ENCODE measurements at places on chromosomes 16 and 17.

DNA sequence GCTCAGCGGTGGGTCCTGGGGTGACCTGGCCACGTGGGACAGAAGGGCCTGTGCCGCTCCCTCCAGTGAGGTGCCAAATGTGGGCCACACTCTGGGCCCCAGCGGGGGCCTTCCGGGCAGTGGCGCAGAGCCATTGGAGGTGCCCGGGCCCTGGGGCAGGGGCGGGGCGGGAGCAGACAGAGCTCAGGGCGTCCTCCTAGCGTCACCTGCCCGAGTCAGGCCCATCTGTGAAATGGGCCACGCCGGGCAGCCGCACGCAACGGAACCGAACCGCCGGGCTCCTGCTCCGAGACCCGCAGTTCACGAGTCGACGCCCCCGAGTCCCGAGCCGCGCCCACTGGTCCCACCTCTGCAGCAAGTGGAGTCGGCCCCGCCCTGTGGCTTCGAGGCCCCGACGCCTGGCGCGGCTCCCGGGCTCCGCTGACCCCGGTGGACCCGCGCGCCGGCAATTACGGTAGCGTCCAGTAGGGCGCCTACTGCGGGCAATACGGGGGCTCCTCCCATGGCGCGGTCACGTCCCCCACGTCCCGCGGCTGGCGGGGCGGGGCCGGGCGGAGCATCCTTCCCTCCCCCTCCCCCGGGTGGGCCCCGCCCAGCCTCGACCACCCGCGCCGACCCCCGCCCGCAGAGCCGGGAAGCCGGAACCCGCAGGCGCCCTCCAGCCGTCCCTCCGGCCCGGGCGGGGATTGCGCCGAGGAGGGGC is 1.9 kb downstream of the SLC16A3 start:
- no peak for DNase-seq

- no peak for DNase-seq
Measured at GRCh38 chr16:5428932-5429331, 331.3 kb upstream of the EEF2KMT start.

GRCh38 chr16:813204-813915 is 12.8 kb upstream of the GNG13 start:
- DNase-seq: peak; percentile 40

GRCh38 chr16:50665128-50665878 is 15.8 kb downstream of the SNX20 start:
- peak; percentile 79 for DNase-seq

DNA sequence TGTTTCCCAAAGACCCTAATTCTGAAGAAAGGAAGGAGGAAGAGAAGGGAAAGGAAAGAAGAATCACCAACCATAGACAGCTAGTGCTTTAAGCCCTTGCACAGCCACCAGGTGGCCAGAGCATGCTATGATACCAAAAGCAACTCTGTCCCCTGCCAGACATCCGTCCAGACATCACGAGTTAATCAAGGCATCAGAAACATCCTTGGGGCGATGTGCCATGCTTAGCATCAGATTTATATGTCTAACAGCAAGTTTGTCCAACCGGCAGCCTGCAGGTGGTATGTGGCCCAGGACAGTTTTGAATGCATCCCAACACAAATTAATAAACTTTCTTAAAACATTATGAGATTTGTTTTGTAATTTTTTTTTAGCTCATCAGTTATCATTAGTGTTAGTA is 2.9 kb upstream of the CRYBA1 start:
- DNase-seq: no peak

- DNase-seq: no peak
Measured at GRCh38 chr16:56067406-56067805, 123.9 kb upstream of the GNAO1 start.

DNA sequence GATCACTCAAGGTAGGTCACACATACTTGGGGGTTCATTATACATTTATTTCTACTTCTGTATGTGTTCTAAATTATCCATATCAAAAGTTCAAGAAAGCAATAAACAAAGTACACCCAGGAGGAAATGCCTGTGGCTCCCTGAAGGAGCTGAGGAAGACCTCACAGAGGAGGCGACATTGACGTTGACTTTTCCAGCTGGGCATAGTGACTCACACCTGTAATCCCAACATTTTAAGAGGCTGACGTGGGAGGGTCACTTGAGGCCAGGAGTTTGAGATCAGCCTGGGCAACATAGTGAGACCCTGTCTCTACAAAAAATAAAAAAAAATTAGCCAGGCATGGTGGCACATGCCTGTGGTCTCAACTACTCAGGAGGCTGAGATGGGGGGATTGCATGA is 16.3 kb downstream of the ITGAD start:
- DNase-seq: peak; percentile 54

- DNase-seq: no peak
Measured at GRCh38 chr17:62628831-62629555, 1.5 kb downstream of the MRC2 start.

- DNase-seq: no peak
Measured at GRCh38 chr17:35892091-35893035, 12.2 kb upstream of the CCL5 start.

GRCh38 chr17:72962106-72962505 is 130.4 kb downstream of the SLC39A11 start:
- DNase-seq: no peak

- no peak for DNase-seq
Measured at GRCh38 chr16:73365016-73365551, 317.2 kb upstream of the ZFHX3 start.

GRCh38 chr17:44312396-44313104 is 4.1 kb downstream of the RUNDC3A start:
- no peak for DNase-seq

DNA sequence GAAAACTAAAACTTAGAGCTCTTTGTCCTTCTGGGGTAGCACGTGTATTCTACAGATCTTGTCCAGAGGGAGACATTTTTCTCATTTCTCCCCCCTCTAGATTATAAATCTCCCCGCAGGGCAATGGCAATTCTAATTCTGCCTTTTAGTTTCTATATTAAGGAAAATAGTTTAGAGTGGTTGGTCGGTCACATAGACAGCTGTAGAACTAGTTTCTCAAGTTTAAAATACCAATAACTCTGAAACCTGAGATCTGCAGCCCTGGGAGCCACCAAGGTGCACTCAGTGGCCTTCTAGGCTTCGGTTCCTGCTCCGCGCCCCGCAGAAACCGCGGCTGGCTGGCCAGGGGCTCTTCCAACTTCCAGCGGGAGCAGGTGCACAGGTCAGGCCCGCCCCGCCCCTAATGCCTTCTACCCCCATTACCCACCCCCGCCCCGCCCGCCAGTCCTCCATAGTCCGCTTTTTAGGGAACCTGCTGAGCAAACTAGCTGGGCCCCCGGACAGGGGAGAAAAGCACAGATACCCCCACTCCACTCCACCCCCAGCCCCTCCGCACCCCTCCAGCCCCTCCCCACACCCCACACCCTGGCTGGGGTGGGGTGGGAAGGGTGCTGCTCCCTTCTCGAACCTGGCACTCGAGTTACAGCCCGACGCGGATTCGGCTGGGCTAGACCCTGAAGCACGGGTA is 431 bp downstream of the SLFN11 start:
- DNase-seq: peak; percentile 67

DNA sequence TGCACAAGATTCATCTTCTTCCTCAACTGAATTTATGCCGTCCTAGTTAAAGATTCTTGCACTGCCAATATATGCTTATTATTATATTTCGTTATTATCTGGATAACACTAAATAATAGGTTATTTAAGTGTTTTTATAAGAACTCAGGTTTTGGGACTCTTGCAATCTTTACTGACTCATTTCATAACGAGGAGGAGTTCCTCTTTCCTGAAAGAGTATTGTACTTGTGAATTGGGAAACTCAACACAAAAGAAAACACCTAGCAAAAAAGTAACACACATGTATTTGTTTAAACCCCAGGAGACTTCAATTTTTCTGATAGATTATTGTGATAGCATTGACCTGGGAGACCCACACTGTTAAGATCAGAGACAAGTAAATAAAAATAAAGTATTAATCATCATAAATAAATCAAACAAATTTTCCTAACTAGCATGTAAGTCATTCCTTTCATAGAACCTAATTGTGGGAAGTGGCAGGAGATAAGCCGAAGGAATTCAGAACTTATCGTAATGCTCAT is 505.8 kb downstream of the KCNJ2 start:
- DNase-seq: no peak

- DNase-seq: no peak
Measured at GRCh38 chr17:9705745-9706144, 60.4 kb downstream of the USP43 start.

- DNase-seq: no peak
Measured at GRCh38 chr17:4895121-4895520, 4.2 kb upstream of the C17orf107 start.

DNA sequence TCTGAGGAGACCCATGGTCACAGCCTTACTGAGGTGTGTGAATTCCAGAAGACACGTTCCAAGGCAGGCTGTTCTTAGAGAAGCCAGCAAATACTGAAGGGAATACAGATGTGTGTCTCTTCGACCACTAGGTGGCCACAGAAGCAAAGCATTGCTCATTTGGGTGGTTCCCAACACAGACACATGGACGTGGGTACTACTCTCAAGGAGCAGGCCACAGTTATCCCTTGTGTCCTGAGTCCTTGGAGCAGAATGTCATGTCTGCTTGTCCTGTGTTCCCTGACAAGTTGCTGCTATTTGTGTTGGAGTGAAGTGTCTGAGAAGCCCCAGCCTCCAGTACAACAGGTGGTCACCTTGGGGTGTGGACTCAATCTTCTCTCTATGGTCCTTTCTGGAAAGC is 30.3 kb downstream of the HMOX2 start:
- DNase-seq: peak; percentile 57

GRCh38 chr17:43338886-43339516 is 59.8 kb upstream of the ARL4D start:
- DNase-seq: peak; percentile 66

GRCh38 chr16:59593194-59593661 is 859.1 kb upstream of the GOT2 start:
- no peak for DNase-seq

GRCh38 chr17:82678265-82678891 is 20.1 kb downstream of the RAB40B start:
- DNase-seq: no peak

Measured in PC-9 (cell line).